Sigmoid colon (tissue), 7 donors: ENCODE measurements at places on chromosomes 2 and 18. TPM values are rescaled to one million over a fixed set of nuclear protein-coding genes. Genes with fewer than 3 reads are reported as not detected.

The IL36RN gene
- not detected for total RNA-seq

The MAPK4 gene
- total RNA-seq: 14.9 TPM

The MOGAT1 gene
- not detected for total RNA-seq

The MARCHF4 gene
- total RNA-seq: 0.14 TPM
